Fibroblast of mammary gland (primary cell): ENCODE measurements at places on chromosomes 1 and 21.

GRCh38 chr1:44714532-44714931 is 16.4 kb downstream of the RNU5D-1 start:
- DNase-seq: no peak

DNA sequence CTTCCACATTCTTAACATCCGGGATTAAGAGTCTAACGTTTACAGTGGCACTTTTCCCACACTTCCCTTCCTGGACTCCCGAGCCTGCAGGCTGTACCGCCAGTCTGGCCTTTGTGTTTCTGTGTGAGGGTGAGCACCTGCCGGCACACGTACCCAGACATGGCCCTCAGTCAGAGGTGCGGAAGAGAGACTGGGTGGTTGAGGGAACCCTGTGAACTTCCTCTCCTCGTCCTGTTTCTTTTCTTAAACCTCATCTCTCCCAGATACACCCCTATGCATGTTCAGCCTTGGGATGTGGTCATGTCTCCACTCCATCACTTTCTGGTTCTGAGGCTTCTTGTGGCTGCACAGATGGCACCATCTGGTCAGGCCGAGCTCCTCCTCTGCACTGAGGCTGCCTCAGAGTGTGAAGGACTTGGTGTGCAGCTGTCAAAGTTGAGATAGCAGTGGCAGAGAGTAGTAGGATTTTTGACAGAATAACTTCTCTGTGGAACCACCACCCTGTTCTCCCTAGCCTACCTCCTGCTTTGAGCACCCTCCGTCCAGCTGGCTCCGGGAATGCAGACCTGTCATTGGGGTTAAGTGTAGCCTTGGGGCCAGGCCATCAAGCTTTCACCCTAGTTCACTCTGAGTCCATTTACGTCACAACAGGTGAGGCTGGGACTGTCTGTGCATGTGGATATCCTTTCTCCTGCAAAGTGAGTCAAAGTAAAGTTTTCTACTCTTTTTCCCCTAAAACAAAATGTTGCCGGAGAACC is 31.4 kb downstream of the VASH2 start:
- no peak for DNase-seq

DNA sequence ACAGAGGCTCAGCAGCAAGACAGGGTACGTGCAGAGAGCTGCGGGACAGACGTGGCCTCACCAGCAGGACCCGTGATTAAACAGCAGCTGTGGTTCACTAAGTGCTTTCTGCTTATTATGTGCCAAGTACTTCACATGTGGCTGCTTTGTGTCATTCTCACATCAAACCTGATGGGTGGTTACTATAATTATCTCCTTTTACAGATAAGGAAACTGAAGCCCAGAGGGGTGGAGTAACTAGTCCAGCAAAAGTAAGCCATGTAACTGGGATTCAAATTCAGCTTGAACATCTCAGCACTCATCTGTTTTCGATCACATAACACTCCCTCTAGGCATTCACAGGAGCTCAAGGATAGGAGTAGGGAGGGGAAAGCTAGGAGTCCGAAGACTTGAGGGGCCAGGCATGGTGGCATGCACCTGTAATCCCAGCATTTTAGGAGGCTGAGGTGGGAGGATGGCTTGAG is 50.8 kb upstream of the CLIC4 start:
- peak; percentile 62 for DNase-seq

- no peak for DNase-seq
These were observed 51.7 kb downstream of the ZP4 start for GRCh38 chr1:237838904-237839534.

- DNase-seq: peak; percentile 11
These were observed 131.1 kb upstream of the WNT4 start for GRCh38 chr1:22273686-22274681.

DNA sequence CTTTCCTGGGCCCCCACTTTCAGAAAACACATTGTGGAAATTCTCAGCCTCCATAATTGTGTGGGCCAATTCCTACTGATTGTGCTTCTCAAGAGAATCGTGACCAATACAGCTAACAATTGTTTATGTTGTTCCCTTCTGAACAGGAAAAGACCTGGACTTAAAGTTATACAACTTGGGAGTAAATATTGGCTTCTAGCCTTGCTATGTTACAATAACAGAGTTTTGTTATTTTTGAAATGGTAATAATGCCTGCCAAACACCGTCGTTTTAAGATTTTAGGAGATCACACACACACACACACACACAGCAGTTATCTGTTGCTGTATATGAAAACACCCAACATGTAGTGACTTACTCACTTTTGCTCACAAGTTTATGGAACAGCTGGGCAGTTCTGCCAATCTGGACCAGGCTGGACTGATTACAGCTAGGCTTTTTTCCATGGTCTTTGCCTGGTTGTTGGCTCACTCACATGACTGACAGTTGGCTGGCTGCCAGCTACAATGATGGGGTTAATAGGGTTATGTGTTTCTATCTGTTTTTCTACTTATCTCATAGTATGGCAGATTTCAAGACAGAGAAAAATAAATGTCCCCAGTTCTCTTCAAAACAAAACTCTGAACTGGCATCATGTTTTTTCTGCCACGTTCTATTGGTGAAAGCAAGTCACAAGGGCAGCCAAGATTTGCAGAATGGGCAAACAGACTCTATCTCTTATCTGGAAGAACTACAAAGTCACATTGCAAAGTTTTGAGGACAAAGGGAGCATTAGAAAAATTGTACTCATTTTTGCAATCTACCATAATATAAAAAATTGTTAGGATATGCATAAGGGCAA is 447.5 kb downstream of the NEGR1 start:
- DNase-seq: no peak

DNA sequence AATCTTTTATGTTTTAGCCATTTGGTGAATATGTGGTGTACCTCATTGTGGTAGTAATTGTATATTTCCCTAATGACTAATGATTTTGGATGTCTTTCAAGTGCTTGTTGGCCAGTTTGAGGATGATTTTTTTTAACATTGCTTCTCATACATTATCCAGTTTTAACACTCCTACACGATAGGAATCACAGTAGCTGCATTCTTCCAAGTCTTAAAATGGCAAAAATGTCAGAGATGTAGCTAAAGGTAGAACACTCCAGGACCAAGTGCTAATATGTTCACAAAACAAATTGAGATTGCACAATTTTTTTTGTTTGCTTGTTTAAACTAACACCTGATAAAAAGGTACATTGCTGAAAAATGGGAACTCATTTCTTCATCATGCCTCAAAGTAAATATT is 11.7 kb downstream of the USP25 start:
- peak; percentile 70 for DNase-seq

GRCh38 chr1:212791676-212792395 is at the start of the genes NSL1 and TATDN3:
Gene NSL1, minus strand, starts transcription at chr1:212791777. Its CDS starts 14 bp downstream, at chr1:212791763.
Gene TATDN3, plus strand, starts transcription at chr1:212791894. Its CDS starts 28 bp downstream, at chr1:212791922.
- peak; percentile 92 for DNase-seq

- no peak for DNase-seq
These were observed 34.8 kb upstream of the EPS15 start for GRCh38 chr1:51553911-51554310.

- DNase-seq: no peak
These were observed 5.3 kb downstream of the DAP3 start for GRCh38 chr1:155694167-155694566.

- DNase-seq: no peak
These were observed 59.8 kb upstream of the SLC35F3 start for GRCh38 chr1:233844692-233845091.

DNA sequence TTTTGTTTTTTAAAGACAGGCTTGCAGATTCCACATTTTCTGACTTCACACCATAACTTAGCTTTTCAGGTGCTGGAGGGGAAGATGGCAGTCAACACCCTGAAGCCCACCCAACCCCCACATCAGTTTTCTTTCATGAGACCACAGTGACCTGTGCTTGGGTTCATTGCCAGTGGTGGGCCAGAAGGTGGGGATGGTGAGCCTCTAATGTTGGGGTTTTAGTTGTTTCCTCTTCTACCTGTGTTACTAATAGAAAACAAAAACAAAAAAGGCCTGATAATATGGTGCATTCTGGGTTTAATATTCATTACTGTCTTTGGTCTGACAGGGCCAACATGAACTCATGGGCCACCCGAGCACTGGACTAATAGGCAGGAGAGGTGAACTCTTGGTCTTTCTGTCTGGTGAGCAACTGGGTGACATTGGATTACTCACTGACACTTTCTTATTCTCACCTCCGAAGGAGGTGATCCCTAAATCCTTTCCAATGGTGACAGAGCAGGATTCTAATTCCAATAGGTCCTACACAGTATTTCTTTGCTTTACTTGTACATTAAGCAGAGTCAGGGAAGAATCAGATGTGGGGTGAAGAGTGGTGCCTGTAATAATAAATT is 132.8 kb downstream of the CLIC6 start:
- peak; percentile 46 for DNase-seq

GRCh38 chr1:166730299-166730888 is 108.9 kb upstream of the POGK start:
- DNase-seq: no peak

- peak; percentile 95 for DNase-seq
These were observed 37.2 kb upstream of the ETS2 start for GRCh38 chr21:38768471-38769063.

- no peak for DNase-seq
These were observed 117.3 kb downstream of the UCHL5 start for GRCh38 chr1:192941722-192942411.

- DNase-seq: peak; percentile 72
These were observed 165.3 kb downstream of the FASLG start for GRCh38 chr1:172824209-172824608.

GRCh38 chr1:57536749-57537423 is 113.0 kb upstream of the DAB1 start:
- no peak for DNase-seq

GRCh38 chr1:180951186-180951745 is 38.6 kb downstream of the KIAA1614 start:
- no peak for DNase-seq

GRCh38 chr1:187627516-187627915 is 798.8 kb downstream of the PLA2G4A start:
- no peak for DNase-seq

DNA sequence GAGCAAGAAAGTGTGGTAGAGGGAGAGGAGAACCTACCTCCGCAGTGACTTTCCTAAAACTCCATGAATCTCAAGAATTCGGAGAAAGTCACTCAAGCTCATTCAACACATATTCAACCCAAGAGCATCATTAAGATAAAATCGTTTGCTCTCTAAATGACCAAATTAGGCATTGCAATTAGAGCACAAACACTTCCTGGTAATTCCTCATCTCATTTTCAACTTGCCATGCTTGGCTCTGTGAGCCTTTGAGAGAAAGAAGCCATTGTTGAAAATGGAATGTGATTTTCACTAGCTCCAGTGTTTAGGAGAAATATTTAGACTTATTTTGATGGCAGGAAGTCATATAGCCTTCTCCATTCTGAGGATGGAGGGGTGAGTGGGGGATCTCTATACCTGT is 52.5 kb downstream of the KAZN start:
- no peak for DNase-seq

- no peak for DNase-seq
These were observed 86.6 kb upstream of the DPH5 start for GRCh38 chr1:101112051-101112780.

DNA sequence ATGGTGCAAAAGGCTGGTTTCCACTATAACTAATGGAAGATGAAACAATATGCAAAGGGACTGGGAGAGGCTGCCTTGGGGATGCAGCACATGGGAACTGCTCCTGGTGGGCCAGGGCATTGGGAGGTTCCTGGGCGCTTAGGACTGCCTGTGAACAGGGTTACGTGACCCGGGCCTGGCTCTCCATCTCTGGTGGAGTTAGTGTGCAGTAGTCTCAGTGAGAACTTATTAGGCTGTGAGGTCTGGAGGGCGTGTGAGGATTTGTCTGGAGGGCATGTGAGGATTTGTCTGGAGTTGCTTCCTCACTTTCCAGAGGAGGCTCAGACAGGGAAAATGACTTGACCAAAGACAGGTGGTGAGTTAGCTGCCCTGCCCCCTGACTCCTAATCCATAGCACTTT is 1.5 kb upstream of the ETV3L start:
- no peak for DNase-seq
